Right lung (tissue), 10 donors: ENCODE measurements at places on chromosomes 11 and 22. TPM values are rescaled to one million over a fixed set of nuclear protein-coding genes. Genes with fewer than 3 reads are reported as not detected.

GRCh38 chr11:11252403-11252802 is 100.6 kb downstream of the CSNK2A3 start:
- no peak for DNase-seq

- DNase-seq = no peak
Observed at GRCh38 chr11:12161137-12161536, 50.7 kb downstream of the MICAL2 start.

GRCh38 chr22:32058656-32059260 is 15.7 kb downstream of the SLC5A1 start:
- no peak for DNase-seq

DNA sequence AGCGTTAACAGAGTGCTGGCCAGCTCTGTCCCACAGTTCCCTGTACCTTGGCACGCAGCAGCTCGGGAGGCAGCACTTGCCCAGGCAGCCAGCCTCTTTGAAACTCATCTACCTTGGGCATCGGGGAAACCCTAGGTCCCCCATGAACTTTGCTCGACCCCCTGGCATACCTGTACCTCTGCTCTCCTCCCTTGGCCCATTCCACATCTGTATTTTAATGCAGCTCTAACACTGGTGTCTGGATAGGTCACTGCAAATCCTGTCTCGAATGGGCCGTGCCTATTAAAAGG is 304.1 kb downstream of the TBC1D22A start:
- no peak for DNase-seq

DNA sequence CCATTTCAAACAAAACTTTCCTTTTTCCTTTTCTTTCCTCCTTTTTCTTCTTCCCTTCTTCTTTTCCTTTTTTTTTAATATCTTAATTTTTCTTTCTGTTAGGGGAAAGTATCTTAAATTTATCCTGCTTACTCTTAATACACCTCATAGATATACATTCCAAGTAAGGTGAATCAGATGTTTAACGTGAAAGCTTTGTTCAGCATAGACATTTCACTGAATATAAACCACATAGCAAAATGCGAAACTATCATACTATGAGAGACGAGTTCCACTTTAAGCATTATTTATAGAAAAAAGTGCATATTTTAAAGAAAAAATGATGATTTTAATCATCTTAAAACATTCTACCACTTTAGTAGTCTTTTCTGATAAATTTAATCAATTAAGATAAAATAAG is 137.8 kb upstream of the MTMR2 start:
- DNase-seq = no peak

DNA sequence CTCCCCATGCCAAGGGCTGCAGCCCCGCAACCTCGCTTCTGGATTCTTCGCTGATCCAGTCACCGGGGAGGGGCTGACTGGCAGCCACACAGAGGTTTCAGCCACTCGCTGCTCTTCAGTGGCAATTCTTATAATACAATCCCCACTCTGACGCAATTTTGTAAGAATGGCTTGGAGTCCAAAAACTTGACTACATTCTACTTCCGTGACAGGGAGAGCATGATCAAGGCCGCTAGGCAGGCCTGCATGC is 14.9 kb downstream of the PPM1F start:
- DNase-seq = no peak

- DNase-seq = no peak
Observed at GRCh38 chr11:117898059-117898458, 21.6 kb upstream of the FXYD6 start.

DNA sequence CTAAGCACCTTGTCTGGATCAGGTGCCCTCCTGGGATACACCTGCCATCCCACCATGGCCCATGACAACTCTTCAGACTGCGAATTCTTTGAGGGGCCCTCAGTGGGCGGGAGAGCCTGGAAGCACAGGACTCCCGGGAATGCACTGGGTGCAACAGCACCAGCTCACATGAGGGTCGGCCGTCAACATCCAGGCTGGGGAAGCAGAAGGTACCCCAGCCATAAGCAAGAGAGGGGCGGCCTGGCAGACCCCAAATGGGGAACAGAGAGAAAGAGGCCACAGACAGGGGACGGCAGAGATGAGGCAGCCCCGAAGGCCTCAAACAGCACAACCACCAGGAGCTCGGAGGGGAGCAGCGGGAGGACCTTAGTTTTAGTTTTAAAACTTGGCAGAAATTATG is 94.4 kb downstream of the PHF21B start:
- DNase-seq = no peak

- no peak for DNase-seq
Observed at GRCh38 chr22:35649636-35650250, 1.5 kb downstream of the APOL6 start.

PTS gene
- polyA plus RNA-seq = 46.0 TPM

DNA sequence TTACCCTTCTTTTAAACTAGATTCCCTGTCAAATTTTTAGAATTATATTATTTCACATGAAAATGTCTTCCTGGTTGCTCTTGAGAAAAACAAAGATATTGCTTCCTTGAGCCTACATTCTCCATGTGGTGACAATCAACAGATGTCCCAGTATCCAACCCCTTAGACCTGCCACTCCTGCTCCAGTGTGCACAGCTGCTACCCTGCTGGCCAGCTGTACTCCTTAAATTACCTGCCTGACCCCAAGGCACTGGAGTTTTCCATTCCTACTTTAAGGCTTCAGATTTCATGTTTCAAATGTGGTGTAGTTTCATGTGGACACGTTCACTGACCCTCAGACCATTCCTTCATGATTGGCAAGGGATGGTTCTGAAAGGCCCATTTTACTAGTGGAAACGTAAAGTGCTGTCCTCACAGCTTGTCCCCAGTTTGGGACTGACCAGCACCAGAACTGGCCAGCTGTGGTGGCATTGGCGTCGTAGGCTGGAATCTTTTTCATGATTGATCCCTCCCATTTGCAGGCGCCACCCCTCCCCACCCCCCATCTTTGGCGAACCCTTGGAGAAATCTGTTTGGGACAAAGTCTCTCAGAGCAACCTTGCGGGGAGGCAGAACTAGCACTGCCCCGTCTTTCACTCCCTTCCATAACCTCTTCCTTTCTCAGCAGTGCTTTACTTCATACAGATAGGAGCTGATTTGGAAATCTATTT is 123.5 kb downstream of the DBX1 start:
- no peak for DNase-seq

DNA sequence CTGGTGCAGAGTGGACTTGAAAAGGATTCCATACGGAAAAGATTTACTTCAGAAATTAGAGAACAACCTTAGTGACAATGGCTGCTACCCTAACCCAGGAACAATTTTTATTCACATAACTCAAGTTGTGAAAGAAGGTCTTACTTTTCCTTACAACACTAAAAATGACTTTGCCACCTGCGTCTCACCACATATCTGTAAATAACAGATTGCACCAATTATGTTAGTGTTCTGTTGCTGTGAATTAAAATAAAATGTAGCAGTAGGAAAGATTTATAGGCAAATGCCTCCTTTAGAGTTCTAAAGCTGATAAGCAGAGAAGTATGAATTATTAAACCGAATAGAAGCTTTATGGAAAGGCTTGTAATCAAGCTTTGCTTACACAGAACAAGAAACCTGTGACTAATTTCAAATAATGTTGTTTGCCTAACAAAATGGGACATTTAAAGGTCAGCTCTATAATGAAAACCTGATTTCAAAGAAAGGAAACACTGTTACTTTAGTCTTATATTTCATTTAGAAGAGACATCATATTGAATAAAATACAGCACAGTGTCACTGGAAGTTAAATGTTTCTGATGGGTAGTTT is 2237.8 kb downstream of the LRRC4C start:
- DNase-seq = no peak

DNA sequence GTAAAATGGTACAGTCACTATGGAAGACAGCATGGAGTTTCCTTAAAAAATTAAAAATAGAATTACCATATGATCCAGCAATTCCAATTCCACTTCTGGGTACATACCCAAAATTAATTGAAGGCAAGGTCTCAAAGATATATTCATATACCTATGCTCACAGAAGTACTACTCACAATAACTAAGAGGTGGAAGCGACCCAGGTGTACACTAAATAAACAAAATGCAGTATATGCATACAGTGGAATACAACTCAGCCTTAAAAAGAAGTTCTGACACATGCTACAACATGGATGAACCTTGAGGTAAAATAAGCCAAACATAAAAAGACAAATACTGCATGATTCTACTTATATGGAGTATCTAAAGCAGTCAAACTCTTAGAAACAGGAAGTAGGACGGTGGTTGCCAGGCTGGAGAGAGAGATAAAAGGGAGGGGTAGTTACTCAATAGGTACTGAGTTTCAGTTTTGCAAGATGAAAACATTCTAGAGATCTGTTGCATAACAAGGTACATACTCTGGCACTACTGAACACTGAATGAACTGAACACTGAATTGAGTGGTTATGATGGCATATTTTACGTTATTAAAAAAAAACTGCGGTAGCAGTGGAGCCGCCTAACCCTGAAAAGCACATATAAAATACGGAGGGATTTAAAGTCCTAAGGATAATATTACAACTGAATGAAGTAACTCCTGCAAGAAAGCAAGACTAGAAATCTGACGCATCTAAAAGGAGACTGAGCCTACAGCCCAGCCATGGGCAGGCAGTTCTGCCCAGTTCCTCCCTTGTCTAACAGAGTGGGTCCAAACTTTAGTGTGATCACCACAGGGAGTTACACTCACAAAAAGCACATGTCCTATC is 12.8 kb downstream of the DGCR2 start:
- no peak for DNase-seq

RIMBP3C gene
- polyA plus RNA-seq = 0.26 TPM

DNA sequence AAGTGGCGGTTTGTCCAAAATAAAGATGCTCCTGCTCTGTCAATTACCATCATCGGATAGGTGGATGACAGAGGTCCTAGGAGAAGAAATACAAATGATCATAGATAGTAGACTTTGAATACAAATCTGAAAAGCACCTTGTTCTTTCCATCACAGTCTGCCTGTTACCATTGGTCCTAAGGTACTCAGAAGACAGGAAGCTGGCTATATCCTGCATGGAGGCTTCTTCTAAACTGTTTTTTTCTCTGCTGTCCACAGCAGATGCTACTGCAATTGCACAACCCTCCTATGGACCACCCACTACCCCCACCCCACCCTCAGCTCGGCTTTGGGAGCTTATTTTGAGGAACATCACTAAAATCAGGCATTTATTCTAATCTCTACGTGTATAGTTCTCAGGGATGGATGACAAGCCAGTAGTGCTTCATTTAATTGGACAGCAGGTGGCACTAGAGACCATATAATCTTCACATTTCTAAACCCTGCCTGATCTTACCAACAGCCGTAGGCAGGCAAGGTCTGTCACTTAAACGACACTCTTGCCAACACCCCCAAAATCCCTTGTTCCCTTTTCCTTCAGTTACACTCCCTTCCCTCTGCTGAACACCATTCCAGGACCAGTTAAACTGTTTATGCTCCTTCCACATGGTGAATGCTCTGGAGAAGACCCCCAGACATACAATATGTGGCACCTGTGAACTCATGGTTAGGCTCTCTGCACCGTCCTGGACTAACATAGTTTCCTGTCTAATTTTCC is 6.6 kb upstream of the PTS start:
- DNase-seq = peak; percentile 70

DNA sequence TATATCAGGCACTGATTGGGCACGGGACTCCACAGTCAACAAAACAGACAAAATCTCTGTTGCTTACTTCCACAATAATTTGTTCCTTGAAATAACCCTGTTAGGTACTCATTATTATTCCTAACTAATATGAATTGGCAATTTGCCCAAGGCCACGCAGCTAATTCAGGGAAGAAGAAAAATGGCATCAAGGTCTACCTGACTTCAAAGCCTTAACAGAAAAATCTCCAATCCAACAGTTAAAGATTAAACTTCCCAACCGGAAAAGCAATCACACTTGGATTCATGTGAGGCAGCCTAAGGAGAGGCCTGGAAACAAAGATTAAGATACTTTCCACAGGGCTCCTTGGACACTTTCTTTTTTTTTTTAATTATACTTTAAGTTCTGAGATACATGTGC is 68.9 kb downstream of the PRCP start:
- no peak for DNase-seq

ELMOD1 gene
- polyA plus RNA-seq = 7.3 TPM

TUB gene
- 28.6 TPM for polyA plus RNA-seq

GRCh38 chr22:19687561-19688300 is 26.6 kb upstream of the SEPTIN5 start:
- DNase-seq = no peak

DNA sequence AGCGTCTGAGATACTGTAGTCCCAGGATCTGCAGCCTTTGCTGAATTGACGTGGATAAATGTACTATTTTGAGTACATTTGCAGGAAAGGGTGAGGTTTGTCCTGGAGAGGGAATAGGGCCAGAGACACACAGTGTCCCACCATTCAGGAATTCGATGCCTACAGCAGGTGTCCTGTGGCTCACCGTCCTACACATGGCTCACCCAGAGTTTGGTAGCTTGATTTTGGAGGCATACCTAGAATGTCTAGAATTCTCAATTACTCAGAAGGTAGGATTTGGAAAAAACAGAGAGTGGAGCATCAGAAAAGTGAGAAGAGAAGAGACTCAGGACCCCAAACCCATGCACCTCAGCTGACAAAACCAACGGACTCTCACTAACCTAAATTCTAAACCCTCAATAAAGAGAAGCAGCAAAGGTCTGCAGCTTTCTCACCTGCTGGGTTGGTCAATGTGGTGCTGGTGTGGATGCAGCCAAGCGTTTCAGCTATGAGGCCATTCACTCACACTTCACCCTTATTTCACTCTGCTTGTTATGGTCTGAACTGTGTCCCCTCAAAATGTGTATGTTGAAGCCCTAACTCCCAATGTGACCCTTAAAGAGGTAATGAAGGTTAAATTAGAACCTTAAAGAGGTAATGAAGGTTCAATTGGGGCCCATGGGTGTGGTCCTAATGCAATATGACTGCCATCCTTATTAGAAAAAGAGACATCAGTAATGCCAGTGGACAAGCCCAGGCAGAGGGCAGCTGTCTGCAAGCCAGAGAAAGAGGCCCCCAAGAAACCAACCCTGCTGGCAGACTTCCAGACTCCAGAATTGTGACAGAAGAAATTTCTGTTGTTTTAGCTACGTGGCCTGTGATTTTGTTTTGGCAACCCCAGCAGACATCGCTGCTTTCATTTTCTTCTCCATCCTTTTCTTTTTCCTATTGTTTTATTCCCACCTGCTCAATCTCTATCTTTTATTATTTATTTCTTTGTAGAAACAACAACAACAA is 187.8 kb downstream of the SNX19 start:
- no peak for DNase-seq

- no peak for DNase-seq
Observed at GRCh38 chr11:104098132-104098531, 61.7 kb downstream of the DDI1 start.

- DNase-seq = no peak
Observed at GRCh38 chr11:69437001-69437875, 44.2 kb upstream of the LINC01488 start.

ESAM gene
- 126 TPM for polyA plus RNA-seq

OR5B21 gene
- not detected for polyA plus RNA-seq
